ENCODE measurements at places on chromosomes 11 and 22.

DNA sequence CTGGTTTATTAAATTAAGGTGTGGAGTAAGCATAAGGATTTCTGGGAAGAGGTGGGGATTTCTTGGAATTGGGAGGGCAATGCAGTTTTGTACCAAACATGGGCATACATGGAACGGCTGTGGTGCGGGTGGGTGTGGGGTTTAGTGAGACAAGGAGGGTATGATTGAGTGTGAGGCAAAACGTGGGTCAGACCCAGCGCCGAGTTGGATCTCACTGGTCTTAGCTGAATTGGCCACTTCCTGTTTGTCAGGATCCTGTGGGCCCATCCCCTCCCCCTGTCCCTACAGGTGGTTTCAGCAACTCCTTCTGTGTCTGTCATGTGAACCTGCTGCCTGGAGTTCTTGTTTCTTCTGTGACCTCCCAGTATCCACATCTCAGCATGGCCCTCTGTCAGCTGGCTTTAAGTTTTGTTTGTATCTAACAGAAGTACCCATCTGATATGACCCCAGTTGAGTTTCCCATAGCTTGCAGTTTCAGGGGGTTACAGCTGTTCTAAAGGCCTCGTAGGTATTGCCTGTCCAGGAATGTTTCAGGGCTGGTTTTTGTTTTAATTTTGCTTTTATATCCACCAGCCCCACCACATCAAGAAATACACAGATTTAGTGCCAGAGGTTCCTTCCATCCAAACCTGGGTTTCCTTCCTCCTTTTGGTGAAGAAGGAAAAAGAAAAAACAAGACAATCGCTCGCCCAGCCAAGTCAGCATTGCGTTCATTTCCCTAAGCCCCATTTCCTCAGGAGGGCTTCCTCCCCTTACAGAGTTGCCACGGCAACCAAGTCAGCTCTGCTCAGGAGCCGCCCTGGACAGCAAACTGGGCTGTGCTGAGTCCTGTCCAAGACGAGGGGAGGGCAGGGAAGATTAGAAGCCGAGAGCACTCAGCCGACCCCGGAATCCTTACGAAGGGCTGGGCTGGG lies 6.0 kb downstream of the APOL1 start:
- peak; percentile 35 for DNase-seq

DNA sequence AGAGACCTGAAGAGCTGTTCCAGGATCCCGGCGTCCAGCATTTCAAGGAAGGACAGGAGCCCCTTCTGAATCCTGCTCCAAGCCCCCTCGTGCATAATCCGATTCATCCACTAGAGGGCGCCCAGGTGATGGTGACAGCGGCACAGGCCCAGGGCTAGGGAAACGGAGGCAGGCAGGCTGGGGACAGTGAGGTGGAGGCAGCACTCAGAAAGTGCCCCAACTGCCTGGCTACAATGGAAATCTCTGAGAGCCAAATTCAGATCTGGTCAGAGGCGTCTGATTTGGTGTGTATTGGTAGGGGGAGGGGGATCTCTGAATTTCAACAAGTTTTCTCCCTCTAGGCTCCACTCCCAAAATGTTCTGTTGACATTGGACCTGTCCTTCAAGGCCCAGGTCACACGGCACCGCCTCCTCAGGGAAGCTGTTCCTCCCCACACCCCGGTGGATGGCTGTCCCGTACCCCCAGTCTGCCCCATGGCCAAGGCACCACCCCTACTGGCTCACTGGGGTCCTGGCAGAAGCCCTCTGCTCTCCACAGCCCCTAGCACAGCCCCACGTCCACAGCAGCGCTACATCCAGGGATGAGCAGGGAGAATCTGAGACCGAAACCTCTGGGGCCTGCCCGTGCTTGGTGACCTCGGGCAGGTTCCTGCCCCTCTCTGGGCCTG lies 142.9 kb downstream of the CRYBB2 start:
- peak; percentile 63 for DNase-seq

DNA sequence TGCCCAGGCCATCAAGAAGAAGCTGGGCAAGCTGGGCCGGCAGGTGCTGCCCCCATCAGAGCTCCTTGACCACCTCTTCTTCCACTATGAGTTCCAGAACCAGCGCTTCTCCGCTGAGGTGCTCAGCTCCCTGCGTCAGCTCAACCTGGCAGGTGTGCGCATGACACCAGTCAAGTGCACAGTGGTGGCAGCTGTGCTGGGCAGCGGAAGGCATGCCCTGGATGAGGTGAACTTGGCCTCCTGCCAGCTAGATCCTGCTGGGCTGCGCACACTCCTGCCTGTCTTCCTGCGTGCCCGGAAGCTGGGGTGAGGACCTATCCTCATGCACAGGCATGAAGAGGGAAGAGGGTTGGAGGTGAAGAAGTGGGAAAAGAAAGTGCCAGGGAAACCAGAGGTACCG lies 5.3 kb upstream of the NHERF4 start:
- DNase-seq = no peak

- no peak for DNase-seq
These were observed 9.0 kb upstream of the FTH1 start for GRCh38 chr11:61976420-61976800.

DNA sequence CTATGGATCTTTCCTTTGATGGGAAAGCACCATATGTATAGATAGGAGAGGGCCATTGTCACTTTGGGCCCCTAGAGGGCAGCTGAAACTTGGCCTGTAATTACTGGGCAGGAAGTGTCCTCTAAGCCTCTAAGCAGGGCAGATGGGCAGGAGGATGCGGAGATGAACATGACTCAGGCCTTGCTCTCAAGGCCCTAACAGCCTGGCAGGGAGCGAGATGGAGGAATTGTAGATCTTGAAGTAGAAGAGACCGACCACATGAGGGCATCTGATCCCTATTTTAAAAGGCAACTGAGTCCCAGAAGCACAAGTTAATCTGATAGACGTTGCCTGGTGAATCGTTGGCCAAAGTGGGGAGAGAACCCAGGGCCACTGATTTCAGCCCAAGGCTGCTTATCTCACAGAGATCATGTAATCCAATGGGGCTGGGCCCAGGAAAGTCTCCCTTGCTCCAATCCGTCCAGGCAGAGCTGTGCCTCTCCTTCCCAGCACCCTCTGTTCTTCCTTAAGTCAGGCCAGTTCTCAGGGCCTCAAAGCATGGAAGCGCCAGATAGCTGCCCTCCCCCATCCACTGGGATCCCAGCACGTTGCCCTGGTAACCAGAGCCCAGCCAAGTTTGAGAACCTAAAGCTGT lies 2.5 kb upstream of the SEPTIN3 start:
- peak; percentile 40 for DNase-seq

- DNase-seq = no peak
These were observed 103.4 kb upstream of the SEZ6L start for GRCh38 chr22:26065847-26066246.

GRCh38 chr11:2951231-2952110 lies 22.3 kb upstream of the PHLDA2 start:
- DNase-seq = no peak

DNA sequence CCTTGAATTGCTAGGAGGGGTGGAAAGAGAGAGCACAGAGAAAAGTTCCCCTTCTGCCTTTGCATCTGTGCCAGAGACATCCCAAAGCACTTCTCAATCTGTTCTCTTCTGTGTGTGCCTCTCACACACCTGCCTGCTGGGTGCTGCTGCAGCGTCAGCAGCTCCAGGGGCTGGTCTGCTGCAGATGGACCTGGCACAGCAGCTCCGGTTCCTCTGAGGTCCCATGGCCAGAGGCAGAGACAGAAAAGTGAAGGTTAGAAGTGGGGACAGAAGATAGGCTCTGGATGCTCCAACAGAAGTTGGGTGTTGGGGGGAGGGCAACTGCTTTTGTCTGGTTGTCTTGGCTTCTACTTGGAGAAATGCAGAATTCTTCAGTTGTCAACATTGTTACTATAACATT lies 48.9 kb upstream of the KIRREL3 start:
- DNase-seq = no peak

GRCh38 chr11:33479231-33479630 lies 221.4 kb downstream of the C11orf91 start:
- DNase-seq = no peak

- no peak for DNase-seq
These were observed 64.6 kb downstream of the GDPD4 start for GRCh38 chr11:77236901-77237300.

- DNase-seq = no peak
These were observed 62.4 kb downstream of the BRD1 start for GRCh38 chr22:49765091-49765771.

DNA sequence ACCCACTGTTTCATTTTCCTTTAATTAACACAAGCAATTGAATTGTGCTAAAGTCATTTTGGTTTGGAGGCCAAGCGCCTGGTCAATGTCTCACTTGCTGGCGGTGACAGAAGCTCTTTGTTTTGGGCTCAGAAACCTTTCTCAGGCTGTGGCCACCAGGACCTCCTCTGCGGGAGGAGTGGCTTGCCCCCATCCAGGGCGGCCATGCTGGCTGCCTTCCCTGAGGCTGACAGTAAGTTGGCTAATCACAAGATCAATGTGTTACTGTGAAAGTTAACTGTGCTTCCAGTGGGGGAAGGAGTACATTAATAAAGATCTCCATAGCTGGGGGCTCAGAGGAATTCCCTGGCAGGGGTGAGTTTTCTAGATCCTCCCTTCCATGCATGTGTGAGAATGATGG lies 1074.5 kb downstream of the NTM start:
- no peak for DNase-seq

- DNase-seq = peak; percentile 63
These were observed 3.2 kb upstream of the EMID1 start for GRCh38 chr22:29202212-29203192.

- peak; percentile 71 for DNase-seq
These were observed 25.8 kb upstream of the MPPED1 start for GRCh38 chr22:43385770-43386641.

DNA sequence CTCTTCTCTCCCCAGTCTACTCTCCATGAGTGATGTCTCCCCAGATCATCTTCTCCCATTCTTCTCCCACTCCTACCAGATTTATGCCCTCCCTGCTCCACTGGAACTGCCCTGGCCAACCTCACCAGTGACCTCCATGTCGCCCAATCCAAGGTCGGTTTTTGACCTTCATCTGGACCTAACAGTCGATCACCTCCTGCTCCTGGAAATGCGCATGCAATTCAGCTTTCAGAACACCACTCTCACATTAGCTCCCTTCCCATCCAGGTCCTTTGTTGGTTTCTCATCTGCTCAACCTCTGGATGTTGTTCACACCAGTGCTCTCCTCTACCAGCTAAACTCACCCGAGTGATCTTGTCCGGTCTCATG lies 5.3 kb downstream of the RIBC2 start:
- no peak for DNase-seq

- DNase-seq = no peak
These were observed 87.5 kb downstream of the AMOTL1 start for GRCh38 chr11:94855666-94856065.

GRCh38 chr22:40741116-40741515 lies 61.8 kb downstream of the MCHR1 start:
- no peak for DNase-seq

GRCh38 chr11:110185121-110185591 lies 92.0 kb downstream of the ZC3H12C start:
- no peak for DNase-seq

GRCh38 chr11:86632499-86633269 lies 39.7 kb downstream of the ME3 start:
- DNase-seq = peak; percentile 67

DNA sequence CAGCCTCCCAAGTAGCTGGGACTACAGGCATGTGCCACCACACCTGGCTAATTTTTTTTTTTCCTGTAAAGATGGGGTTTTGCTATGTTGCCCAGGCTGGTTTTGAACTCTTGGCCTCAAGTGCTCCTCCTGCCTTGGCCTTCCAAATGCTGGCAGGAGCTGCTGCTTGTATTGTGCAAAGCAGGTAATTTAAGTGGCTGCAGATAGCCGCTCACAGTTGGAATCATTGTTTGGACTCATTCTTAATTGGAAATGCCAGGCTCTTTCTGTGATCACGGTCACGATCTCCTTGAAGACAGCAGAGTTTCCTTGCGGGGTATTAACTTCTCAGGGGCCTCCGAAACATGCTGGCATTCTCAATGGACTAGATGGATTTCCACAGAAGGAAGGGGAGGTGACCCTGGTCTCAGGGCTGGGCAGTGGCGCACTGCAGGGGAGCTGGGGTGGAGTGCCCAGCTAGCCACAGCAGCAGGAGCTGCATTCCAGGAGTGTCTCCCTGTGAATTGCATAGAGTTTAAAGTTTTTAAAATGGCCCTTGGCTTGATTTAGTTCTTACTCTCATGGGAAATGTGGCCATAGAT lies 136.1 kb downstream of the MORC2 start:
- no peak for DNase-seq

DNA sequence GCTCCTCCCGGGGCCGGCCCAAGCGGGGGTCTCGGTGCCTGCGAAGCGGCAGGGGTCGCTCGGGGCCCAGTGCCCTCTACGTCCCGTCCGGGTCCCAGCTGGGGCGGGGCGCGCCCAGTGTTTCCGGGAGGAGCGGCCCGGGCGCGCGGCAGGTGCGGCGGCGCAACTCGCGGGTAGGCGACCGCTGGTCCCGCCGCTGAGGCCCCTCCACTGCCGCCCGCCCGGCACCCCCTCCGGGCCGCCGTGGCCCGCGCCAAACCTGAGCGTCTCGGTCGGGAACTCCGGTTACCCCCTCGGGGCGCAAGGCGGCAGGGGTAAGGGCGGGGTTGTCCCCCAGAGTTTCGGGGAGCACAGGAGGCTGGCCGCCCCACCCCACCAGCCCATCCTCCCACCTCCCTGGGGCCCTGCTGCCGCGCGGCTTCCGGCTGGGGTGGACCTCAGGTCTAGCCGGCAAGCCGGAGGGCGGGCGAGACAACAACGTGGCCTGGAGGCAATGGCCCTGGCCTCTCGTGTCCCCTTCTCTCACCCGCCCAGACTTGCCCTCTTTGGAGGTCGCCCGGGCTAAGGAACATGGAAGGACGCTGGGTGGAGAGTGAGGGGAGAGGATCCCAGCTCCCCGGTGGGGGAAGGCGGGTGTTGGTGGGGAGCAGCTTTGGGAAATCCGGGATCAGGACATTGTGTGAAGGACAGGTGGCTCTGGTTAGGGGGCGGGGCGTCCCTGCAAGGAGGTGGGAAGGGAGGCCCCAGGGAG lies 398 bp upstream of the CRACR2B start:
- no peak for DNase-seq

DNA sequence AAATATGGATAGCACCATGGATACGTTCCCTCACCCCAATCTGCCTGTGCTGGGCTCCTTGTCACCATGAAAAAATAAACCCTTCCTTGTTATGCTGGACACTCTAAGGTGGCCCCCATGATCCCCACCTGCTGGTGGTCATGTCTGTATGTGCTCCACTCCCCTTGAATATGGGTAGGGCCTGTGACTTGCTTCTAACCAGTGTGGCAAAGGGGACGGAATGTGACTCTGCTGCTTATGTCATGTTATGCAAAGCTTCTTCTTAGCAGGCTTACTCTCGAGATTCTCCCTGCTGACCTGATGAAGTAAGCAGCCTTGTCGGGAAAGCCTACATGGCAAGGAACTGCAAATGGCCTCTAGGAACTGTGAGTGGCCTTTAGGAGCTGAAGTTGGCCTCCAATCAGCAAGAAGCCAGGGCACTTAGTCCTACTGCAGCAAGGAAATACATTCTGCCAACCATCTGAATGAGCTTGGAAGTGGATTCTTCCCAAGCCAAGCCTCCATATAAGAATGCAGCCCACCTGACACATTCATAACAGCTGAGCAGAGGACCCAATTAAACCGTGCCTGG lies 159.9 kb downstream of the CCDC34 start:
- DNase-seq = no peak

DNA sequence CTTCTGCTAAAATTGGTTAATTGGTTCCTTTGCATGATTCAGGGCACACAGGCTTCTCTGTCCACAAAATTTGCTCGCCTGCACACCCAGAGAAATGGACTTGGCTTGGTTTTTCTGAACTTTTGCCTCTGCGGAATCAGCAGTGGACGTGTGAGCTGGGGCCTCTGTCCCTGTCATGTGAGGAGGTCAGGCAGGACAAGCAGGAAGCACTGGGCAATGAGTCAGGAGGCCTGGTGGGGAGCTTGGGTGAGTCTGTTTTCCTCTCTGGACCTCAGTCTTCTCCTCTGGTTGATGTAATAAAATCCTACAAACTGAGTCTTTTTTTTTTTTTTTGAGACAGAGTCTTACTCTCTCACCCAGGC lies 10.4 kb upstream of the CELSR1 start:
- no peak for DNase-seq
